ENCODE measurements at places on chromosomes 4 and X. TPM values are rescaled to one million over a fixed set of nuclear protein-coding genes. Genes with fewer than 3 reads are reported as not detected.

GRCh38 chr4:16289897-16290554 lies 63.8 kb upstream of the TAPT1 start:
- no peak for DNase-seq

GRCh38 chr4:24105327-24106038 lies 215.6 kb upstream of the PPARGC1A start:
- DNase-seq, result no peak

- DNase-seq, result no peak
Measured at GRCh38 chr4:113447061-113447460, 314.5 kb downstream of the CAMK2D start.

GRCh38 chrX:146481735-146482134 lies 327.8 kb upstream of the CXorf51B start:
- DNase-seq, result no peak

DNA sequence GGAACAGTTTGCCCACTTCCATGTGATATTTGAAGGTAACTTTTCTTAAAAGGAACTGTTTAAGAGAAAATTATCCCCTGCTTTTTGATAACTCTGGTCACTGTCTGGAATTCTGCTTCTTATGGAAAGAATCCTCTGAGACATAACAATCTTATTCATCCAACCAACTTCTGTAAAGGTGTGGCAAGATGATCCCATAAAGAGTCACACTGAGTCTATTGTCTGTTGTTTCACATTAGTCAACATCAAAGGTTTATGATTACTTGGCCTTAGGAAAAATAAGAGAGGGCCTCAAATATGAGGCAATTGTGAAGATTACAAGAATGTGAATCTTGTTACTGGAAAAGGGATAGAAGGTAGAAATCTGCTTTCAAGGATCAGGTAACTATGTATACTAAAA lies 88.0 kb upstream of the MAGEB18 start:
- no peak for DNase-seq

DNA sequence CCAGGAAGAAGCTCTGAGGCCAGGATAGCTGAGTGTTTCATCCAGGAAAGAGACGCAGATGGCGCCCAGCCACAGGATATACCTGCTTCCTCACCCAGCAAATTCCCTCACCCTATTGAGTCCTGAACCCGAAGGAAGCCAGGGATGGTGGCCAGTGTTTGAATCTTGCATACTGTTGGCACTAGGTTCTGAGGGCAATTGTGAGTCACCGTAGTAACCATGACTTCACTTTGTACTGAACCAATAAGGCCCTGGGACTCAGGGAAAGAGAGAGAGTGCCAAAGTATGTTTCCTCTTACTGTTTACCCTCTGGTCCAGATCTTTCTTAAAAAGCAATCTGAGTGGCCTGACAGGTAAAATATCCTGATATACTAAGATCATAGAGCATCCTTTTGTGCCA lies 25.6 kb upstream of the SMIM10L2A start:
- DNase-seq, result no peak

GRCh38 chrX:1325515-1326116 lies 11.0 kb upstream of the IL3RA start:
- no peak for DNase-seq

DNA sequence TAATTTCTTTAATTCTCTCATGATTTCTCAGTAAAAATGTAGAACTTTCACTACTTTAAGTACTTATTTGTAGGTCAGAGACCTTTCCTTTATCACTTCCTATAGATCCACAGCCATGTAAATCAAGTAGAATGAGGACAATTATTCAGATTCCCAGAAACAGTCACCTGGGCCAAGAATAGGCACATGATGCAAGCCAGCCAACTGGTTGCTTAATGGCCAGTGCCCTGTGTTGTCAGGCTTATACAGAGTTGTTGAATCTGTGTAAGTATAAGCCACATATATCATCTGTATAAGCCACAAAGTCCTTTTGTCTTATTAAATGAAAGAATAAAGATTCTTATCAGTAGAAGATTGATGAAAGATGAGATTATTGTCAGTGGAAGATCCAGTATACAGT lies 5.2 kb downstream of the BANK1 start:
- DNase-seq, result no peak

- DNase-seq, result no peak
Measured at GRCh38 chrX:64394059-64394873, 986 bp downstream of the MTMR8 start.

DNA sequence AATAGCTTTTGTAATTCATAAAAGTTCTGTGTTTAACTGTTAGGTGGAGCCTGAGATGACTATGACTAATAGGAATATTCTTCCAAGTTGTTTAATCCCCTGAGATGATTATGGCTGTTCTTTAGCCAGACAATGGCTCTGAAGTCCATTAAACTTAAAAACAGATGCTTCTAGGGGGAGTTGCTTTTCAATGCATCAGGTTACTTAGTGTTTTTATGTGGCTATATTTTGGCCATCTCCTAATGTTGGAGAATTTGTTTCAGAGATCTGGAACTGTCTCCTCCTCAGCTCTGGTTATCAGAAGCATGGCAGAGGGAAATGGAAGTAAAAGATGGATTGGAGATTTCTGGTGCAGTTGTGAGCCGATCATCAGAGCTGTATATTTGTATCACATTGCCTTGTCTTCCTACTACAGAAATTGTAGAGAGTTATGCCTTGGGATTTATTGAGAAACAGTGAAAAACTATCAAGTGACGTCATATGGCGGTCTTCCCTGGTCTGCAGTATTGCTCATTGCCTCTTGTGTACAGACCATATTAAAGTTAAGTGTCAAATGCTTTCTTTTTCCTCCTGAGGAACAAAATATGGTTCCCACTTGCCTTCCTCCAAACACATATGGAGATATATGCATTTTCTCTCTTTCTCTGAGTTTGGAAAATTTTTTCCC lies 29.8 kb downstream of the SGMS2 start:
- DNase-seq, result no peak

DNA sequence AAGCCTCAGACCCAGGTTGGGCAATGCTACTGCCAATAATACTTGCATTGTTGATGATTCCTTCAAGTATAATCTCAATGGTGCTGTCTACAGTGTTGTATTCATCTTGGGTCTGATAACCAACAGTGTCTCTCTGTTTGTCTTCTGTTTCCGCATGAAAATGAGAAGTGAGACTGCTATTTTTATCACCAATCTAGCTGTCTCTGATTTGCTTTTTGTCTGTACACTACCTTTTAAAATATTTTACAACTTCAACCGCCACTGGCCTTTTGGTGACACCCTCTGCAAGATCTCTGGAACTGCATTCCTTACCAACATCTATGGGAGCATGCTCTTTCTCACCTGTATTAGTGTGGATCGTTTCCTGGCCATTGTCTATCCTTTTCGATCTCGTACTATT lies 7.4 kb downstream of the LPAR4 start:
- DNase-seq, result no peak

DNA sequence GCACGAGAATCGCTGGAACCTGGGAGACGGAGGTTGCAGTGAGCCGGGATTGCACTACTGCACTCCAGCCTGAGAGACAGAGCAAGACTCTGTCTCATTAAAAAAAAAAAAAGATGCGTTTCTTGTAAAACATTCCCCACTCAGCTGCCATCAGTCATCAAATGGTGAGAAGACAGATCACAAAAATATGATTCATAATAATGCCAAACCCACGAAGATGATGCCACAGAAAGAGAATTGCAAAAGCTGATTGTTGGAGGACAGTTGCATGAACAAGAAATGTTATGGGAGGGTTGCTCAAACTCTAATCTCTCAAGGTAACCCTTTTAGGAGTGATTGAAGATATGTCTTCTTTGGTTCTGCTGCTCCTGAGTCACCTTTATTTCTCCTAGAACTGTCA lies 21.4 kb upstream of the SMIM14 start:
- no peak for DNase-seq

GRCh38 chr4:85420831-85421230 lies 54.1 kb upstream of the ARHGAP24 start:
- DNase-seq, result no peak

GRCh38 chrX:23394421-23394820 lies 59.8 kb downstream of the PTCHD1 start:
- no peak for DNase-seq

- DNase-seq, result no peak
Measured at GRCh38 chr4:41505161-41505661, 32.7 kb upstream of the LIMCH1 start.

- no peak for DNase-seq
Measured at GRCh38 chr4:94826206-94826605, 68.5 kb downstream of the BMPR1B start.

GRCh38 chrX:118520216-118521206 lies 24.9 kb downstream of the DOCK11 start:
- DNase-seq, result no peak

DNA sequence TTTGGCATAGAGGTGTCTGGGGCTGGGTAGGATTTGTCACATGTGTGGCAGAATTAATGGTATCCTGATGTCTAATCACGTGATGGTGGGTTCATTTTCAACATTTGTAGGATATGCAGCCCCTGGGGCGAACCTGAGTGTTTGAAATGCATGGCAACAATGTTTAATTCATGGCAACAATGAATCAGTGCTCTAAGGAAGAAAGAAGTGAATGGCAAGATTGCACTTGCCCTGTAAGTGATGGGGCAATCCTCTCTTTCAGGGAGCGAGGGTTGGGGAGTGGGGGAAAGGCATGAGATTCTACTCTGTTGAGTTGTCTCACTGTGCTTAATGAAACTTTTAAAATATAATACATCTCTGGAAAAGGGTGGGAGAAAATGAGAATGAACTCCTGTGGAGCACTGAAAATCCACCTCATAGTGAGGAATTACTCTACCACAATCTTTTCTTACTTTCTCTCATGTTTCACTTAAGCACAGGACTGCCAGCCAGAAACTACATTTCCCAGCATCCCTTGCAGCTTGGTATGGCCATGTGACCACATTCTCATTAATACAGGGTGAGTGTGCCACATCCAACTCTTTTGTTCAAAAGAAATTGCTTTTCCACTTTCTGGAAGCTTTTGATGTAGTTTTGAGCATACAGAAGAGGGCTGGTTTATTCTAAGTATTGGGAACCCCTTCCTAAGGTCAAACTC lies 64.0 kb upstream of the PGM2 start:
- no peak for DNase-seq

GRCh38 chr4:104866809-104867208 lies 279.9 kb upstream of the TET2 start:
- no peak for DNase-seq

The EPGN gene
- total RNA-seq, result not detected

The LRCH2 gene
- total RNA-seq, result 7.1 TPM

The IQCM gene
- not detected for total RNA-seq

The NUDT6 gene
- total RNA-seq, result 20.1 TPM

The IL9R gene
- total RNA-seq, result 0.39 TPM

The HTRA3 gene
- total RNA-seq, result 44.8 TPM

The SSX2B gene
- not detected for total RNA-seq

The TRIM75 gene
- total RNA-seq, result not detected

The FAM9B gene
- total RNA-seq, result not detected

The SPACA5 gene
- total RNA-seq, result not detected

The DTHD1 gene
- total RNA-seq, result 0.60 TPM

The UNC5C gene
- 1.2 TPM for total RNA-seq

The SFRP2 gene
- total RNA-seq, result 38.0 TPM
